ENCODE measurements at places on chromosomes 1 and 21.

- no peak for DNase-seq
Measured at GRCh38 chr1:161282991-161283390, 24.4 kb downstream of the PCP4L1 start.

GRCh38 chr1:172089768-172090510 is 248.6 kb downstream of the DNM3 start:
- peak; percentile 7 for DNase-seq

- DNase-seq: no peak
Measured at GRCh38 chr1:17509363-17509762, 30.1 kb upstream of the ARHGEF10L start.

GRCh38 chr1:24231701-24232100 is 44.6 kb upstream of the IFNLR1 start:
- DNase-seq: no peak

DNA sequence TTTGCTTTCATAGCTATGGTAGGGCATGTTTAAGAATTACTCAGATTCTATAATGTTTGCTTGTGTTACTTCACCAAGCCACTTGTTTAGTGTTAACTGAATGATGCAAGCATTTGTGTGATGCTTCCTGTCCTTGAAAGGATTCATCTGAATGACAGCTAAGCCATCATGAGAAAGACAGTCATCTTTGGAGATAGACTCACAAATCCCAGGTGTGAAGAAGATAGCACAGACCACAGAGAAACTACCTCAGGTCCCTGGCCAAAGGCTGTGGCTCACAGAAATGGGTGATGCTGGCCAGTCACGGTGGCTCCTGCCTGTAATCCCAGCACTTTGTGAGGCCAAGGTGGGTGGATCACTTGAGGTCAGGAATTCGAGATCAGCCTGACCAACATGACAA is 321.4 kb downstream of the DPYD start:
- DNase-seq: no peak

DNA sequence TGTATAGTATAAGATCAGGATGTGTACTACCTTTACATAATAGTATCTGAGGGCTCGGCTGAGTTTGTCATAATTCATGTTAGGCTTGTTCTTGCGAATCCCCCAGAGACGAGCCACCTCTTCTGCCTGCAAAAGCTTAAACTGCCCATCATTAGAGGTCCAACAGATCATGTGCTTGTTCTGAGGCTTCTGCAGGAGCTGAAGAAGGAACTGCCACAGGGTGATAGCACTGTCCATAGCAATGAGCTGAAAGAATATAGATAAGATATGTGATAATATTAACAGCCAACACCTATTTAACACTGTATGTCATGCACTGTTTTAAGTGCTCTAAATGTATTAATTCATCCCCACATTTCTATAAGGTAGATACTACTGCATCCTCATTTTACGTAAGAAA is 8.2 kb downstream of the ELK4 start:
- DNase-seq: no peak

DNA sequence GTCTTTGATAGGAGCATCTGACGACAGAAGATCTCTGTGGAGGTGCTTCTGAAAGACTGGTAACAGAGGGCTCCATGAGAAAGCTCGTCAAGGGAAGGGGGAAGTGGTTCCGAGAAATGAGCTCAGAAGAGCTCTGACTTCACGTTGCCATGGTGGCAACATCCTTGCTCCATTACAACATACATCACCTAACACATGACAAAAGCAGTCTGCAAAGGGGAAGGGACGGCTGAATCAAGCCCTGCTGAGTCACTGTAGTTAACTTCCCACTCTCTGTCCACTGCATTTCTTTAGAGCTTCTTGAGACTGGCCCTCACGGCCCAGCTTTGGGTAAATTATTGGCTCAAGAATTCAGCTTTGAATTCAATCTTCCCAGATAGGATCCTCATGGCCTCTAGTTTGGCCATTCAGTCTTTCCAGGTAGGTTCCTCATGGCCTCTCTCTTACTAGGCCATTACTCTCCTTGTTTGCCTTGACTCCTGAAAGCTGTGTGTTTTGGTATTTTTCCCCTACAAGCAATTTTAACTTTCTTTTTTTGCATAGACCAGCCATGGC is 88.0 kb upstream of the ZNF648 start:
- no peak for DNase-seq

DNA sequence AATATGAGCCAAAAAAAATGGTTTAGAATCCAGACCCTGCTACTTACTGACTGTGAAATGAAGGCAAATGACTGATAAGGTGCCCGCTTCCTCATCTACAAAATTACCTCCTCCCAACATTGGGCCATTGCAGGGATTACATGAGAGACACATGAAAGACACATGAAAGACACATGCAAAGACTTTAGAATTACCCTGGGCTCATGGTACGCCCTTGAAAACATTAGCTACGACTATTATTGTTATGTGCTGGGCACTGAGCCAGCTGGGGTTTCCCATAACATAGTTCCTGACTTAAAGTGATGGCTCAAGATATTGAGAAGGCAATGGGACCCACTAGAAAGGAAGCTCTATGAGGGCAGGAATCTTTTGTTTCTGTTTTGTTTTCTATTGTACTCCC is 43.7 kb upstream of the KANK4 start:
- DNase-seq: no peak

DNA sequence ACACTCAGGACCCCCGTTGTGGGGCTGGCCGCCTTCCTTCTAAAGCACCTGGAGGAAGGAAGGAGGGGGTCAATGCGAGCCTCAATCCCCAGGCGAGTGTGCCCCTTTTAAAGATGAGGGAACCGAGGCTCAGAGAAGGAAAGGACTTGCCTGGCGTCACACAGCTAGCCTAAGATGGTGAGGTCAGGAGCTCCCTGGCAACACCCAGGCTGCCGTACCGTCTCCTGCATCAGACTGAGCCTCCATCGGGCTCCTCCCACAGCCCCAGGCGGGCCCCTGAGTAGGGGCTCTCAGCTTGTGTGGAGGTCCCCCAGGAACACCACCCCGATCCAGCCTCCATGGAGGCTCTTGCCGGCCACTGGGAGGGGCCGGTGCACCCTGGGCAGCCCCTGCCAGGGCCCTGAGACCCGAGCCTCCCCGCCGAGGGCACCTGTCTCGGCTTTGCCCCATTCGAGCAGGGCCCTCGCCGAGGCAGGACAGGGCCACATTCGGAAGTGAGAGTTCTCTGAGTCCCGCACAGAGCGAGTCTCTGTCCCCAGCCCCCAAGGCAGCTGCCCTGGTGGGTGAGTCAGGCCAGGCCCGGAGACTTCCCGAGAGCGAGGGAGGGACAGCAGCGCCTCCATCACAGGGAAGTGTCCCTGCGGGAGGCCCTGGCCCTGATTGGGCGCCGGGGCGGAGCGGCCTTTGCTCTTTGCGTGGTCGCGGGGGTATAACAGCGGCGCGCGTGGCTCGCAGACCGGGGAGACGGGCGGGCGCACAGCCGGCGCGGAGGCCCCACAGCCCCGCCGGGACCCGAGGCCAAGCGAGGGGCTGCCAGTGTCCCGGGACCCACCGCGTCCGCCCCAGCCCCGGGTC is at the start of gene AIRE:
Gene AIRE (plus strand): TSS at position 739 of the 855 bp plus-strand sequence. CDS start 131 bp downstream, outside the sequence.
- DNase-seq: no peak

- no peak for DNase-seq
Measured at GRCh38 chr1:162147760-162148159, 78.3 kb downstream of the NOS1AP start.

GRCh38 chr1:33347650-33347992 is 26.7 kb upstream of the A3GALT2 start:
- DNase-seq: no peak

- DNase-seq: no peak
Measured at GRCh38 chr1:209641832-209642172, 10.4 kb downstream of the LAMB3 start.

GRCh38 chr1:208132287-208132882 is 111.8 kb downstream of the PLXNA2 start:
- DNase-seq: peak; percentile 59

DNA sequence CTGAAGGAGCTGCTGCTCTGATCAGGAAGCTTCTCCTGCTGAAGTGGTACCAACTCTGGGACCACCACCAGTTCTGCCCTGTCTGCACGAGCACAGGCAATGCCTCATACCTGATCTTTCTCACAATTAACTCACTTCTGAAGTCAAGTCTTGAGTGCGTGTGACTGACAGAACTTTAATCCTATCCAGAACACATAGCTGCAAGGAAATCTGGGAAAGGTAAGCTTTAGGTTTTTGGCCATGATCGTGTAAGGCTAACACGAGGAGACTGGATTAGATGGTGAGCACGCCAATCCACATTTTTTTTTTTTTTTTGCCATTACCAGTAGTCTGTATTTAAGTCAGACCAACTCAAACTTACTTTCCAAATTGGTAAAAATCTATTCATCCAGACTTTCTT is 101.3 kb downstream of the GIPC2 start:
- no peak for DNase-seq

DNA sequence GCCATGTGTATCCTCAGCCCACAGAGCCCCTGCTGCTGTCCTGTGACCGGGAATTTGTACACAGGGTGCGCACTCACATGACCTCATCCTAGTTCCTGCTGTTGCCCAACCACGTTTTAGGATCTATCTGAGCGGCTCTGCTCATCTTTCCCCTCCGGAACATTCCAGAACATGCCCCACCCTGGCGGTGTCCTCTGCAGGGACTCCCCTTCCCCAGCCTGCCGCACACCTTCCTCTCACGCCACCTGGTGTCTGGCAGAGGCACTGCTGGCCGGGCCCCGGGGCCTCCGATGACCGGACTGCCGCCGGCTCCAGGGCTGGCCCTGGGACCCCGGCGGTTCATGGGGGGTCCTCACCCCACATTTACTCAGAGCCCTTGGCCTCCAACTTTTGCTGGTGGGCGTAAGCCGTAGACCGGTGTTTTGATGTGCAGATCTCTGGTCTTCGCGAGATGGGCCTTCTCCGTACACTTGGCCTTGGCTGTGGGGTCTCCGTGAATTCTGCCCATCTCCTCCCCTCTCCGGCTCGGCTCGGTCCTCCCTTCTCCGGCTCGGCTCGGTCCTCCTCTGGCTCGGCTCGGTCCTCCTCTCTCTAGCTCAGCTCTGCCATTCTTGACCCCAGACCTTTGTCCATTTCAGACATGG is 29.5 kb downstream of the ARHGEF16 start:
- peak; percentile 25 for DNase-seq

GRCh38 chr1:161902182-161902581 is 121.5 kb downstream of the OLFML2B start:
- DNase-seq: no peak

GRCh38 chr1:239247285-239247684 is 139.1 kb upstream of the CHRM3 start:
- DNase-seq: no peak

GRCh38 chr1:203287898-203288297 is 17.4 kb upstream of the BTG2 start:
- DNase-seq: no peak

DNA sequence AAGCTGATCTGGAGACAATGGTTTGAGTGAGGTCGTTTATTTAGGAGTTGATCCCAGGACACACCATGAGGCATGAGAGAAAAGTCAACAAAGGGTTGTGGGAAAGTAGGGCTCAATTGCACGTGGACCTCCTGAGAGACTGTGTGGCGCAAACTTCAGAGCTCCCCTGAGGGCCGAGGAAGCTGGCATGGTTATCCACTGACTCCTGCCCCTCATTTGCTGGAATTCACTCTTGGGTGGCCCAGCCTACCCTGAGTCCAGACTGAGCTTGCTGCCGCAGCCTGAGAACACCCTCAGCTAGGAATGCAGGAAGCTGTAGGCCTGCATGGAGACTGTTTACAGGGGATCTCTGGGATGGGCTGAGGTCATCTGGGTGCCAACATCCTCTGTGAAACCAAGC is 301.0 kb downstream of the RWDD3 start:
- no peak for DNase-seq

GRCh38 chr1:54986533-54986932 is 6.1 kb downstream of the TMEM61 start:
- DNase-seq: no peak

- no peak for DNase-seq
Measured at GRCh38 chr1:150995896-150996295, 10.8 kb downstream of the MINDY1 start.

DNA sequence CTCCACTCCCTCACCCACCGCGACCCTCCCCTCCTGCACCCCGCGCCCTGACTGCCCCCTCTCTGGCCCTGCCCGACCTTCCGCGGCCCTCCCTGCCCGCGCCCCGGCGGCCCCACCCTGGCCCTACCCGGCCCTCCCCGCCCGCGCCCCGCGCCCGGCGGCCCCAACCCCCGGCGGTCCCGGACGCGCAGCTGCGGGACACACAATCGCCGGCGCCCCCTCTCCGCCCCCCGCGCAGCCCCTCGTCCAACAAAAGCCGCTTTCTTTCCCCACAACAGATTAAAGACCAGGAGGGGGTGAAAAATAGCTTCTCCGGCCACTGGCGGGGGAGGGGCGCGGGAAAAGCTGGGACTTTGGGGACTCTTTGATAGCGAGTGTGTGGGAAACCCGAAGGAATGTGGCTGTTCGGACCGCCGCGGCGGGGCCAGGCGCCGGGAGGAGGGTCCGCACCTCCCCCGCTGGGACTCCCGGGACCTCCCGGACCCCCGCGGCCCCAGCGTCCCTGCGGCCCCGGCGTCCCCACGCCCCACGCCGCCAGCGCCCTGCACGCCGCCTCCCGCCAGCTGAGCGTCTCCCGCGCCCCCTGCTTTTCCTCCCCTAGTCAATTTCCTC is 8.8 kb upstream of the ID3 start:
- DNase-seq: no peak

DNA sequence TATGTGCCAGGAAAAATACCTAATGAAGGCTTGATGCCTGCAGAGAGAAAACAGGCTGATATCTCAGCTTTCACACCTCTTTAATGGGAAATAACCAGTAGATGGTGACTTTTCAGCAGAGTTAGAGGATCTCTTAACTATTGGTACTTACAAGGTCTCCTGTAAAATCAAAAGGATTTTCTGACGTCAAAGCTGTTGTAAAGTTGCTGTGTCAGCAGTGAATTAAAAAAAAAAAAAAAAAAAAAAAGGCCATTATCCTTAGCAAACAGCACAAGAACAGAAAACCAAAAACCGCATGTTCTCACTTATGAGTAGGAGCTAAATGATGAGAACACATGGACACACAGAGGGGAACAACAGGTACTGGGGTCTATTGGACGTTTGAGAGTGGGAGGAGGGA is 349.1 kb downstream of the AMY1C start:
- no peak for DNase-seq

DNA sequence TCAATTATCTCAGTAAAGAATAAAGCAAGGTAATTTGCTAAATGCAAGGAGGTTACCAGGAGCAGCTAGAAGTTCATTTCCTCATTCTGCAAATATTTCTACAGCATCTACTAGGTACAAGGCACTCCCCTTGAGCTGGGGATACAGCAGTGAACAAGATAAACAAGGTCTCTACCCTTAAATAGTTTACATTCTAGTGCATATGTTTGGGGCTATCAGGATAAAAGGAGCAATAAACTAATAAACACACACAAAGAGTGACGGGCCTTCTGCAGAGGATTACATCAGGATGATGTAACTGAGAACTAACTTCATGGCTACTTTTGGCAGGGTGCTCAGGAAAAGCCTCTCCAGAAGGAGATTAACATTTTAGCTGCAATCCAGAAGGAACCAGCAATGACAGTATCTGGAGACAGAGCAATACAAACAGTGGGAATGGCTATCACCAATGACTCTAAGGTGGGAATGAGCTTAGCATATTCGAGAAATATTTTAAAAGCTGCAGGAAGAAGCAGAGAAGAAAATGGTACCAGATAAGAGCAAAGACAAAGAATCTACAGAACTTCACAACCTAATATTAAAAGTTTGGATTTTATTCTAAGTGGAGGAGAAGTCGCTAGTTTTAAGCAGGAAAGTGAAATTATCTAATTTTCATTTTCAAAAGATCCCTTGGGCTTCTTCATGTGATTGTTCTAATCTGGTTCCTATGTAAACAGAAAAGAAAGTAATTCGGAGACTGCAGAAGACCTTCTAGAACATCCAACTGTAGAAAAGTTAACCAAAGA is 25.8 kb downstream of the TP53BP2 start:
- no peak for DNase-seq

All from stimulated activated CD8-positive, alpha-beta memory T cell treated with anti-CD3 and anti-CD28 coated beads, Interleukin-2, amount 100 ng/mL, for 48 hours (primary cell).